ENCODE measurements at places on chromosomes 16 and 17.

DNA sequence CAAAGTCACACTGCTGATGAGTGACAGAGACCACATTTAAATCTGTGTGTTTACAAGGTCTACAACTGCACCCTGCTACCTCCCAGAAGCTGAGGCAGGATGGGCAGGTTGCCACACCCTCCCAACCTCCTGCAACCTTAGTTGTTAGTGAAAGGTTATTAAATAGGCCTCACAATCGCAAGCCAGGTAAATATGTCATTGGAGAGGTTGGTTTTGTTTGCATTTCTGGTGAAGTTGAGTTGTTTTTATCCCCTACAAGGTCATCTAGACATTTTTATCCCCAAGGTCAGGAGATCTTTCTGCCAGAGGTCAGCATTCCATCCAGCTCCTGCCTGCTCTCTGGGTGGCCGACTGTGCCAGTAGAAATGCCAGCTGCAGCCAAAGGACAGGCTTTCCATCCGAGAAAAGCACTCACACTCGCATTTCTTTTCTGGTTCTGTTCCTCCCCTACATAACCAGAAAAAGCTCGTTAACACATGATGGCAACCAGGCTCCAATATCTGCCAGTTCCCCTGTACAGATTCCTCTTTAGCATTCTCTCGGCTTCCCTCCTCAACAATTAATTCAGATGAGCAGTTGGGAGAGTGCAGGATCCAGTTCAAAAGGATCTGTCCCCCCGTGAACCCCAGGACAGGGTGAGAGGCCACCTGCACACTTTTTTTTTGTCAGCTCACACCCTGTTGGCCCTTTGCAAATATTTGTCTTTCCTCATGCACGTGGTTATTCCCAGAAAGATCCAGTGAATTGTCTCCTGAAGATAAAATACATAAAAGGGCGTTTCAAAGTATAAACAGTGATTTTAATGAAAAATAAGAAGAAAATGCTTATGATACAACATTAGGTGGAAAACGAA, 562.8 kb downstream of the MAF start:
- no peak for DNase-seq

GRCh38 chr17:48219617-48220016, 112.1 kb downstream of the SNX11 start:
- no peak for DNase-seq

GRCh38 chr16:46638947-46639925, 18.1 kb upstream of the SHCBP1 start:
- DNase-seq = no peak

- DNase-seq = no peak
Observed at GRCh38 chr16:54245788-54246453, 40.7 kb downstream of the IRX3 start.

DNA sequence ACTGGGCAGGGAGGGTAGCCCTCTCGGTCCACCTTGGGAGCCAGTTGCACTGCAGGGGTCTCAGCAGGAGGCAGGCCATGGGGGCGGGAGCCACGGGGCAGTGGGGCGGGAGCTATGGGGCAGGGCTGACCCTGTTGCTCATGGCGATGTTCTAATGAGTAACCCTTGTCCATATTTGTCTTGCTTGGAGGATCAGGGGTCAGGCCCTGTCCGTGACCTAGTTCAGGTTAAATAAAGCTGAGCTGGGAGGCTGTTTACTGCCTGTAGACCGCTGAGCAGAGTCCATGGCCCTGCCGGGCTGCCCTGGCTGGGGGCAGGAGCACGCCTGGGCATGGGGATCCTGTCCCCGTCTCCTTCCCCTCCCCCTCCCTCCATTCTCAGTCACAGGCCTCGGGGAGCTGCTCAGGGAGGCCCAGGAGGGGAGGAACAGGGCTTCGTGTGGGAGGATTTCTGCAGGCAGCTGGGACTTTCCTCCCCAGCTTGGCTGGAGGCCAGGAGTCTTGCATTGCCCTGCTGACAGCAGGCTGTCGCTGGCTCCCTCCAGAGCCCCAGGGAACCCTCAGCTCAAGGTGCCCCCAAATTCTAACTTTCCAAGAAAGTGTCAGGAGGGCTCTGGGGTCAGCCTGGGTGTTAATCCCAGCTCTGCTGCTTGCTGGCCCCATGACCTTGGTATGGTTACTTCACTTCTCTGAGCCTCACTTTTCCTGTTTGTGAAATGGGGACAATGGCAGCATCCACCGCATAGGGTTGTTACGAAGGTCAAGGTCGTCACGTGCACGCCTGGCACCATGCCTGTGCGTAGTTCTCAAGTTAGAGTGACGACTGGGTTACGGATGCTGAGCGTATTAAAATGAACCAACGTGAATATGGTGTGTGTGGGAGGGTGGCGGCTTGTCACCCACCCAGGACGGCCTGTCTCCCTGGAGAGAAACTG, 6.1 kb upstream of the SERPINF2 start:
- DNase-seq = peak; percentile 68

DNA sequence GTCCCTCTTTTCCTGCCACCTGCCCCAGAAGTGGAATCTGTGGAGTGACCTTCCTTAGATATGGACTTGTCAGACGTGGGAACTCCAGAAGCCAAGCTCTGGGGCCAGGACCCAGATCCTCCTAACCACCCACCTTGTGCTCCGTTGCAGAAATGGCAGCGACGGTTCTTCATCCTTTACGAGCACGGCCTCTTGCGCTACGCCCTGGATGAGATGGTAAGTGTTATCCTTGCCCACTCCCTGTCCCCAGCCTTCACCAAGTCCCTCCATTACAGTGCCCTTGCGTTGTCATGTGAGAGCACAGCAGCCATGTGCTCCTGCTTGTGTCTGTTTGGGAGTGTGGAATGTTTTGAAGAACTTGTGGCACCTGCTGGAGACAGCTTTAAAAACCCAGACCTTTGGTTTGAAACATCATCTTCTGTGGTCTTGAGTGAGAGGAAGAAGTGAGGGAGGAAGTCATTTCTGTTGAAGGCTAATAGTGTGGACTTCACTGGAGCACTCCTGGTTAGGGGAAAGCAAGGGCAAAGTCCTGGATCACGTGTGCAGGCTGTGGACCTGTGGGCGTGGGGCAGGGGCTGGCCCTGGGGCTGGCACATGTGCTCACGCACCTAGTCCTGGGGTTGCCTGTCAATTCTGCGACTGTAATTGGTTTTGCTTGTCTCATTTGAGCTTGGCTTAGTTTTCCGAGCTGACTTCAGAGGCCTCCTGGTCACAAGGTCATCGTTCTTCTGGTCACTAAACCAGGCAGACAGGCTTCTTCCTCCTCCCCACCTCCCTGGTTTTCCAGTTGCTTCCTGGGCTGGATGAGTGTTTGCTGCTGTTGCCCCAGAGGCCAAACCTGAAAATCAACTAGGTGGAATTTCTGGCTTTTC, 35.8 kb downstream of the MPRIP start:
- DNase-seq = no peak

DNA sequence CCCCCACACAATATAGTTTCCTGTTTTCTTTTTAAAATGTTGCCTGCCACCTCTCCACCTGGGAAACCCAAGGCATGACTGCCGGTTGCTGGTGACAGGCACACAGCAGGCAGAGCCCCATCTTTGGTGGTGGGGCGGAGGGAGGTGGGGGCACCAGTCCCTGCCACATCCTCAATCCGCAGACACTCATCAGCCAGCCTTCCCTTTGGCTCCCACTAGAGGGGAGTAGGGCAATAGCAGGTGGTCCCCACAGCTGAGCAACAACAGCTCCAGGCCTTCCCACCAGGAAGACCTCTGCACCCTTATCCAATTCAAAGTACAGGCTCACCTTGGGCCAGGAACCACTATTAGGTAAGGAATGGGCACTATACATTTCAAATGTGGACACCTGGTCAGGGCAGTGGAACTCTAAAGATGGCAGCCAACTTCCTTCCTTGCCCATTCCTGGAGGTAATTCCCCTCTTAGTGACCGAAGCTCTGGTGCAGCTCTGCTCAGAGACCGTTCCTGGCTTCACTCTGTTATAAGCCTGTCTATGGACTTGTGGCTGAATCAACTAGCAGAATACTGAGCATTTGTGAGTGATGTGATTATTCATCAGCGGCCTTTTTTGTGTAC, 13.9 kb downstream of the RECQL5 start:
- DNase-seq = no peak

GRCh38 chr17:75269844-75270217, 1.2 kb downstream of the MIF4GD start:
- DNase-seq = no peak

DNA sequence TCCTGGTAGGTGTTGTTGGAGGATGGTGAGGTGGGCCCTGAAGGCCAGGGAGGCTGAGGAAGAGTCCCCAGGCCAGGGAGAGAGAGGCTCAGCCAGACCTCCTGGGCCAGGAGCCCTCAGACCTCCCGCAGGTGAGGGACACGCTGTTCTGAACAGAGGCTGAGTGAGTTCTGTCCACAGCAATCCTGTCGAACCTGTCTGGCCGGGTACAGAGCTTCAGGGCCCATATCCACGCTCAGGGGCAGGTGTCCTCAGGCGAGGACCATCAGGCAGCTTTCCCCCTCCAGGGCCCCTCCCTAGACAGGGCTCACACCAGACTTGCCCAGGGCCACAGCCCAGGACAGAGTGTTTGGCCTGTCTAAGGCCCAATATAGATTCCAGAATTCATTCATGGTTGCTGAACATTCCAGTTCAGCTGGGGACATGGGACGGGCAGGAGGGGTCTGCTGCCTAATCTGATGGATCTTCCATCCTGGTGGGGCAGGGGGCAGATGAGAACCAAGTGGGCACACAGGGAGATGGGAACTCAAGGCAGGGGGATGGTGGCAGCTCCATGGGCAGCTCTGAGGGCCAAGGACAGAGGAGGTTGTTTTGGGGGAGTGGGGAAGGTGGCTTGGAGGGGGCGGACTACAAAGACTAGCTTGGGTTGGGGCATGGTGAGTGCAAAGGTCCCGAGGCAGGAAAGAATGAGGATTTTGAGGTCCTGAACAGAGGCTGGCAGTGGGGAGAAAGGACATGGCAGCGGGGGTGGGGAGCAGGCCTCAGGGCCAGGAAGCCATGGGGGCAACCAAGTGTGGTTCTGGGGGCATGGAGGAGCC, 23.4 kb upstream of the MPRIP start:
- DNase-seq = no peak

DNA sequence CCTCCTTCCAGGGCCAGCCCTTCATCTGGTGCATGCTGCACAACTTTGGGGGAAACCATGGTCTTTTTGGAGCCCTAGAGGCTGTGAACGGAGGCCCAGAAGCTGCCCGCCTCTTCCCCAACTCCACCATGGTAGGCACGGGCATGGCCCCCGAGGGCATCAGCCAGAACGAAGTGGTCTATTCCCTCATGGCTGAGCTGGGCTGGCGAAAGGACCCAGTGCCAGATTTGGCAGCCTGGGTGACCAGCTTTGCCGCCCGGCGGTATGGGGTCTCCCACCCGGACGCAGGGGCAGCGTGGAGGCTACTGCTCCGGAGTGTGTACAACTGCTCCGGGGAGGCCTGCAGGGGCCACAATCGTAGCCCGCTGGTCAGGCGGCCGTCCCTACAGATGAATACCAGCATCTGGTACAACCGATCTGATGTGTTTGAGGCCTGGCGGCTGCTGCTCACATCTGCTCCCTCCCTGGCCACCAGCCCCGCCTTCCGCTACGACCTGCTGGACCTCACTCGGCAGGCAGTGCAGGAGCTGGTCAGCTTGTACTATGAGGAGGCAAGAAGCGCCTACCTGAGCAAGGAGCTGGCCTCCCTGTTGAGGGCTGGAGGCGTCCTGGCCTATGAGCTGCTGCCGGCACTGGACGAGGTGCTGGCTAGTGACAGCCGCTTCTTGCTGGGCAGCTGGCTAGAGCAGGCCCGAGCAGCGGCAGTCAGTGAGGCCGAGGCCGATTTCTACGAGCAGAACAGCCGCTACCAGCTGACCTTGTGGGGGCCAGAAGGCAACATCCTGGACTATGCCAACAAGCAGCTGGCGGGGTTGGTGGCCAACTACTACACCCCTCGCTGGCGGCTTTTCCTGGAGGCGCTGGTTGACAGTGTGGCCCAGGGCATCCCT, 7.4 kb downstream of the NAGLU start:
- no peak for DNase-seq

- DNase-seq = no peak
Observed at GRCh38 chr16:69077251-69077650, 28.2 kb upstream of the HAS3 start.

DNA sequence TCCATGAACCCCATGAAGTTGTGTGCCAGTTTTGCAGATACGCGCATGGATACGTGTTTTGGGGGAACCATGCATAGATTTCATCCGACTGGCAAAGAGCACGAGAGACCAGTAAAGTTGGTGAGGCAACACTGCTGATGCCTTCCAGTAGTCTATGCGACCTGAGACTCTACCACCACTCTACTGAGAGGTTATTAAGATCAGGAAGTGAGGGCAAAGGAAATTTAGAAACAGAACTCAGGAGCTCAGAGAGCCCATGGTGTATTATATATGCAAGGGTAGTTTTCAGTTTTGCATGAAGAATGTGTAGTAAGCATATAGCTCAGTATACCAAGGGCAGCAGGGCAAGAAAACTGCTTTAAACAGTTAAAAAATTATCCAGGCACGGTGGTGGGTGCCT, 4.2 kb downstream of the SLX4 start:
- no peak for DNase-seq

GRCh38 chr17:80358861-80359260, 56.1 kb upstream of the ENDOV start:
- no peak for DNase-seq

DNA sequence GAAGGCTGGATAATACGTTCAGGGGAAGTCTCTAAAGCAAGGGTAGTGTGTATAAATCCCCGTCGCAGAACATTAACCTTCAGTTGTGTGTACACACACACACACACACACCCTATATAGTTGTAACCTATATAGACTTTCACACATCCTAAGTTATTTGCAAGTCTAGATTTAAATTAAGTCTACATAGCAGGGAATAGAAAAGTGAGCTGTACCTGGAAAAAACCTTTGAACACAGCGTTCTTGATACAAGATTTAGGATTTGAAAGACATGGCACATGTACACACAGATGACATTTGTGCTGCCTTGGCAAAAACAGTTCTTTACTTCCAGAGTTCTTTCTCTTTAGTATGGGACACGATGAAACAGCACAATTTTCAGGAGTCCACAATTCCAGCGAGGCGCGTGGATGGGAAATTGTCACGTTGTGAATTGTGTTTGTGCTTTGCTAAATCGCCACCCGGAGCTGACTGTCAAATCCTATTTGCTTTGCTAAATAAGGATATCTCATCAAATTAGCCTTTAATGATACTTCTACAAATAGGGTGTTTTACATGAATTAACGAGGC, 233.9 kb downstream of the MRTFB start:
- no peak for DNase-seq

GRCh38 chr16:88337021-88337420, 45.7 kb upstream of the ZNF469 start:
- DNase-seq = no peak

- no peak for DNase-seq
Observed at GRCh38 chr16:74734361-74735161, 33.9 kb upstream of the MLKL start.

GRCh38 chr16:13883276-13883675, 36.7 kb upstream of the ERCC4 start:
- no peak for DNase-seq

- DNase-seq = peak; percentile 74
Observed at GRCh38 chr16:68590201-68590994, 51.3 kb downstream of the ZFP90 start.

All from stimulated activated CD4-positive, alpha-beta T cell treated with anti-CD3 and anti-CD28 coated beads, Interleukin-4, amount 100 ng/mL, for 1 hour (primary cell).